Activated CD8-positive, alpha-beta memory T cell treated with anti-CD3 and anti-CD28 coated beads for 48 hours (primary cell): ENCODE measurements at places on chromosomes 1 and 21.

- no peak for DNase-seq
Observed at GRCh38 chr1:24955161-24955560, 25.1 kb upstream of the RUNX3 start.

- DNase-seq, result no peak
Observed at GRCh38 chr1:29732453-29732852, 496.1 kb downstream of the PTPRU start.

DNA sequence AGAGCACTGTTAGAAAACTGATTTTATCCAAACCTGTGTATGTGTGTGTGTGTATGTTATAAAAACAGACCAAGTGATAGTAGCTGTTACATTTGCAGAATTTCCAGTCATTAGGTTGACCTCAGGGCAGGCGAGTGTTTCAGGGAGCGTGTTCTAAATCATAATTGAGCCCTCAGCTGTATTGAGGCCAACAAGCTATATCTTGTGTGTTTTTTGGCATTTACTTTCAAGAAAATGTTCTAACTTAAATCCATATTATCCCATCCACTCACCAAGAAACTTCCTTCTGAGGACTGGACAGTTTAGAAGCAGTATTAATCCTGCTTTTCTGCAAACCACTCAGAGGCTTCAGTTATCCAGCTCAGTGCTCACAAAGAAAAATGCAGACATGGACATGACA lies 12.0 kb downstream of the DDAH1 start:
- DNase-seq, result no peak

DNA sequence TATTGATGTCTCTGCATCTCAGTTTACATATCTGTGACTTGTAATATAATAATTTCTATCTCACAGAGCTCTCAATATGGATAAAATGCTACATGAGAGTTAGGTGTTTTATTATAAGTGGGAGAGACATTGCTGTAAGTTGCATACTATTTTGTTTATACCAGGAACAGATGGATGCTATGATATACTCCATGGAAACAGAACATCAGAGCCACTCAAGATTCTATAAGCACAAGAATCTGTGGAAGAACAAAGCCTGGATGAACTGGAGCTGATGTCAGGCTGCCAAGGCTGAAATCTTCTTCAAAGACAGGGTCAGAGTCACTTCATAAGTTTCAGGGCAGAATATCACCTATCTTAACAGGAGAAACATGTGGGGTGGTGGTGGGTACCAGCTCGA lies 30.2 kb downstream of the DUSP10 start:
- DNase-seq, result no peak

- no peak for DNase-seq
Observed at GRCh38 chr1:23178950-23179349, 10.3 kb upstream of the LUZP1 start.

GRCh38 chr1:32180186-32181060 lies 948 bp downstream of the TXLNA start:
- DNase-seq, result no peak

DNA sequence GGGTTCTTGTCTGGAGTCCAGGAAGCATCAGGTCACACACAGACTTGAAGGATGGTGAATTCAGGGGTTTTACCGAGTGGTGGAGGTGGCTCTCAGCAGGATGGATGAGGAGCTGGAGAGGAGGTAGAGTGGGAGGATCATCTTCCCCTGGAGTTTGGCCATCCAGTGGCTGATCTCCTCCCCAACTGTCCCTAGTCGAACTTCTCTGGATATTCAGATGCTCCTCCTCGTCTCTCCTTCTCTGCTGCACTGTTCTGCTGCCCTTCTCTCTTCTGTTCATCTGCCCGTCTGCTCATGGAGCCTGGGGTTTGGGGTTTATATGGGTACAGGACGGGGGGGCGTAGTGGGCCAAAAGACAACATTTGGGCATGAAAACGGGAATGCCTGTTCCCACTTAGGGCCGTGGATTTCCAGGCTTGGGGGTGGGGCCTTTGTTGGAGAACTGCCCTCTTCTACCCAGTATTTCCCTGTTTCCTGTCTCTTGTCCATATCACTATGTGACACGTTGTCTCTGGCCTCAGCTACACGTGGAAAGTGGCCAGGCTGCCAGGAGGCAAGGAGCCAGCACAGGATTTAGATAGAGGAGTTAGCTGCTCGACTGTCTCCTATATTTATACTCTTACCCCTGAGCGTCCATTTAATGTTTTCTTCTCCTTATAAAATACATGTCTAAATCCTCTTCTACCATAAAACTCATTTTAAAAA lies 76.7 kb downstream of the SIPA1L2 start:
- DNase-seq, result no peak

- no peak for DNase-seq
Observed at GRCh38 chr1:119253366-119253765, 112.9 kb upstream of the WARS2 start.

- no peak for DNase-seq
Observed at GRCh38 chr21:42108554-42109340, 37.6 kb downstream of the UMODL1 start.

- no peak for DNase-seq
Observed at GRCh38 chr1:223234170-223234514, 91.1 kb upstream of the TLR5 start.

DNA sequence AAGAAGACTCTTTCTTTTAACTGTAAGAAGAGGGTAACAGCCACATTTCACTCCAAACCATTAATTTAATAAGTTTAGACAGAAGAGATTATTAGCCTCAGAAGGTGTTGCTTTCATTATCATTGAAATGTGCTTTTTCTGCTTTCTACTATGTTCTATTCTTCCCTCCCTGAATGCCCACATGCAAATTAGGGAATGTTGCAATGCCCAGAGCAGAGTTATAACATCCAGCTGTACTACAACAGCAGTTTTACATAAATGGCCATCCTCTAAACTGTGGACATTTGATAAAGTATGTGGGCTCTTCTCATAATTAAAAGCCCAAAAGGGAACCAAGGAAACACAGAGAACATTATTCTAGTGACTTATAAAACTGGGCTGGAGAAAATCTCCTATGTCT lies 82.2 kb upstream of the SOD1 start:
- DNase-seq, result no peak

DNA sequence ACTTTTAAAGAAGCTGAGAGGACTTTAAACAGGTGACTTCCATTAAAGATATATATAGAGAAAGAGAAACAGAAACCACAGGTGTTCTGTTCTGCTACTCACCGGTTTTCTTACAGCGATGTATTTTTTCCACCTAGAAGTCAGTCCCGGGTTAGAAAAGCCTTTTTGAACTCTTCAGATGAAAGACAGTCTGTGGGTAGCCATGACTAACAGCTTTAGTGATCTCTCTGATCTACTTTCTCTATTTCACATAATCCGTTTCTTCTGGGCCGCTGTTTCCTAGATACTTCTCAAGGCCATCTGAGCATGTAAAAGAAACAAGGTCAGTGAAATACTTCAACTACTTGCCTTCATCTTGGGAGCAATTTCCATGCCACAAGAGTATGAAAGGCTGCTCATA lies 25.1 kb downstream of the WDR64 start:
- no peak for DNase-seq

- no peak for DNase-seq
Observed at GRCh38 chr21:42784276-42784675, 95.1 kb downstream of the WDR4 start.

GRCh38 chr1:226363801-226364513 lies 43.9 kb downstream of the PARP1 start:
- DNase-seq, result no peak

DNA sequence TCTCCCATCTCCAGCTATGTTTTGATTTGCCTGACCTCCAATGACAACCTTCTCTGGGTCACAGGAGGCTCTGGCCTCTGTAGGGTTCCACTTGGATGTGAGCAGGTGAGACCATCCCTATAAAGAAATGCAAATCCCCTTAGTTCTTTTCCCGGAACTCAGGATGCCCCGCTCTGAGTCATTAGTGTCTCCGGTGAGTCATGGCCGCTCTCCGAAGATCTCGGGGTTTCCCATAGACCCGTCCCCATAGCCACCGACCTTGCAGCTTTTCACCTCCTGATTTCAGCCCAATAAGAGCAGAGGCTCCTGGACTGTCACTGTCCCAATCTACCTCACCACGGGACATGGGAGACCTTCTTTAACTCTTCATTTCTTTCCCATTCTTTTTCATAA lies 98.2 kb downstream of the PGBD5 start:
- DNase-seq, result no peak

DNA sequence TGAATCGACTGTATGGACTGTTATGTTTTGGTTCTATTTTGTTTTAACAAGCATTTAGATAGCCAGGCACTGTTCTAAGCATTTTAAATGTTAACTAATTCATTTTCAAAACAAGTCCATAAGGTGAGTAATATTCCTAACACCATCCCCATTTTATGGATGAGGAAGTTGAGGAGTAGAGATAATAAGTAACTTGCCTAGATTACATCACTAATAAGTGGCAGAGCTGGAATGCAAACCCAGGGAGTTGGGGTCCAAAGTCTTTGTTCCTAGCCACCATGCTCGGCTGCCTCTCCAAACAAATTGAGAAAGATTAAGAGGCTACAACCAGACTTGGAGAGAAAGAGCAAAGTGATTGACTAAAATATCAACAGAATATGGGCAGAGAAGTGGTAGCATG lies 12.6 kb upstream of the LEPR start:
- no peak for DNase-seq

- DNase-seq, result no peak
Observed at GRCh38 chr1:80961464-80962190, 839.1 kb upstream of the ADGRL2 start.

GRCh38 chr1:200670242-200671118 lies 773 bp upstream of the DDX59 start:
- DNase-seq, result no peak

- DNase-seq, result no peak
Observed at GRCh38 chr1:96550061-96550460, 171.5 kb upstream of the PTBP2 start.

GRCh38 chr1:226400519-226401354 lies 7.2 kb downstream of the PARP1 start:
- DNase-seq, result no peak

GRCh38 chr1:207658904-207659485 lies 14.1 kb downstream of the CR1L start:
- no peak for DNase-seq

- DNase-seq, result no peak
Observed at GRCh38 chr1:203993256-203993655, 79.7 kb upstream of the SOX13 start.

DNA sequence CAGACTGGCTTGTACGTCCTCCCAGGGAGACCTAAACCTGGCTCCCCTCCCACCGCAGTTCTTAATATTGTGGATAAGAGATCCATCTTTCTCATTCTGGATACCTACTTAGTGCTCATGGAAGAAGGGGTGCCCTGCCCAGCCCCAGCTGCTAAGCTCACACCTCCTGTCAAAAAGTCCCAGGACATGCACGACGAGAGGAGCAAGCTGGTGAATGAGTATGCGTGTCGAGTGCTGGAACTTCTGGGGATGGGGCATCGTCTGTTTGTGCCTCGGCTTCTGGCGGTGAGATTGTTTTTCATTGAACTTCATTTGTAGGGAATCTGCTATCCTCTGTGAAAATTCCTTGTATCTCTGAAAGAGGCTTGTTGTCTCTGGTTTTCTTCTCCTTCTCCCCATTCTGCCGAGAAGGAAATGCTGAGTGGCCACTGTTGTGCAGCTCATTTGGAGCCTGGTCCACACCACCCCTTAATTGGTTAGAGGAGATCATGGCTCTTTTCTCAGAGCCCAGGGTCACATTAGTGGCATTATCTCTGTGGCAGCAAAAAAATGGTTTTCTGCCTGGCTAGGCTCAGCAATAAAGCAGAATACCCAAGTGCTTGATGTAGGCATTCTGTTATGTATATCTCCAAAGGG lies 199.4 kb upstream of the CACYBP start:
- DNase-seq, result no peak

DNA sequence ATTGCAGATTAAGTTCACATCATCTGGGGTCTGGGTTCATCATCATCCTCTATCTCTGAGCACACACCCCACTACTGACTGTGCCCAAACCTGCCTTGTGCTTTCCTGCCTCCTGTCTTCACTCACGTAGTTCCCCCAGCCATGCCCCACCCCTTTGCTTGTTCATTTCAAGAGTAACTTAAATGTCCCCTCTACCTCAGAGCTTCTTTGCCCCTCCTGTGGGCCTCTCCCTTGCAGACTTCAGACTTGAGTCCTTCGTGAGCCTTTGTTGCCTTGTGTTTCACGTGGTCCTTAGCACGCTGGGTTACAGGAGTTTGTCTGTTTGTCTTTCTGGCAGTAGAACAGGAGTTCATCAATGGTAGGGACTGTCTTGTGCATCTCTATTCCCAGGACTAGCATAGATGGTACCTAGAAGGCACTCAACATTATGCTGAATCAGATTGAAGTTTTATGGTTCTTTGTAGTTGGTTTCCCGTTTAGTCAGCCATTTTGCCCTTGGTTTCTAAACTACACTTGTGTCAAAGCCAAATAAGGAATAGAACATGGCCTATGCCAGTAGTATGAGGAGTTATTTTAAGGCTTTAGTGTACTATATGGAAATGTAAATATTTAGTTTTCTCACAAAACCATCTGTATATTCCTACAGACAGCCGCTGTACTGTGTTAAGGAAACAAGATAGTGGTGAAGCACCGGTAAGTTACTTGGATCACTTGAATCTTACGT lies 86.2 kb downstream of the TTC3 start:
- DNase-seq, result no peak

- no peak for DNase-seq
Observed at GRCh38 chr1:7454052-7454815, 316.9 kb upstream of the VAMP3 start.

DNA sequence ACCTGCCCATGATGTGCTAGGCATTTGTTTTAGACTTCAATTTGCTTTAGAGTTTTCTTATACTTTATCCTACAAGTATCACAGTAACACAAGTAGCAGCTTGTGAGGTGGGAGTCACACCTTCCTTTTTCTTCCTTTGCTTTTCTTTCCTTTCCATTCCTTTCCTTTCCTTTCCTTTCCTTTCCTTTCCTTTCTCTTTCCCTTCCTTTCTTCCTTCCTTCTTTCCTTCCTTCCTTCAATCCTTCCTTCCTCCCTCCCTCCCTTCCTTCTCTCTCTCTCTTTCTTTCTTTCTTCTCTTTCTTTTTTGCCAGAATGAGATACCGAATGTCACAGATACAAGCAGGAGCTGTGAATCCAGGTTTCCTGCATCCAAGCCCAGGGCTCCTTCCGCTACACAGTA lies 3.9 kb downstream of the DPT start:
- DNase-seq, result no peak

GRCh38 chr1:182674346-182675246 lies 9.8 kb downstream of the RGS8 start:
- no peak for DNase-seq

DNA sequence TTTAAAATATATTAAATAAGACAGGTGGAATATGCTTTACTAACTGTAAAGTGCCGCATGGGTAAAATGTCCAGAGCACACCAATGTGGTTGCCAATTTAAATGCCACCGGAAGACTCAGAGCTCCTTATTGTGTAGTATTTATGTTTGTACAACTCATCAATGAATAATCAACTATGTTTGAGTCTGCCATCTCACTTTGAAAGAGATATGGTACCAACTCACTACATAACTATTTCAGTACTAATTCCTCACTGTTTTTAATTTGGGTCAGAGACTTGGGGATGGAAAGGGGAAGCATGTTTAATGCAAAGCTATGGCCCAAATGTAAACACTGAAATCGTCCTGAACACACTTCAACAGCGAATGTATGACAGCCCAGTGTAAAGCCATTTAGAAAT lies 144.8 kb downstream of the NR5A2 start:
- DNase-seq, result no peak

- no peak for DNase-seq
Observed at GRCh38 chr1:154573168-154573510, 5.6 kb downstream of the CHRNB2 start.
